Activated CD4-positive, alpha-beta T cell treated with anti-CD3 and anti-CD28 coated beads, Interleukin-2, Interleukin-4, amounts not matched to agents 100 ng/mL and 50 ng/mL, durations not matched to agents 16 hours and 8 hours (primary cell): ENCODE measurements at places on chromosomes 1 and 21.

DNA sequence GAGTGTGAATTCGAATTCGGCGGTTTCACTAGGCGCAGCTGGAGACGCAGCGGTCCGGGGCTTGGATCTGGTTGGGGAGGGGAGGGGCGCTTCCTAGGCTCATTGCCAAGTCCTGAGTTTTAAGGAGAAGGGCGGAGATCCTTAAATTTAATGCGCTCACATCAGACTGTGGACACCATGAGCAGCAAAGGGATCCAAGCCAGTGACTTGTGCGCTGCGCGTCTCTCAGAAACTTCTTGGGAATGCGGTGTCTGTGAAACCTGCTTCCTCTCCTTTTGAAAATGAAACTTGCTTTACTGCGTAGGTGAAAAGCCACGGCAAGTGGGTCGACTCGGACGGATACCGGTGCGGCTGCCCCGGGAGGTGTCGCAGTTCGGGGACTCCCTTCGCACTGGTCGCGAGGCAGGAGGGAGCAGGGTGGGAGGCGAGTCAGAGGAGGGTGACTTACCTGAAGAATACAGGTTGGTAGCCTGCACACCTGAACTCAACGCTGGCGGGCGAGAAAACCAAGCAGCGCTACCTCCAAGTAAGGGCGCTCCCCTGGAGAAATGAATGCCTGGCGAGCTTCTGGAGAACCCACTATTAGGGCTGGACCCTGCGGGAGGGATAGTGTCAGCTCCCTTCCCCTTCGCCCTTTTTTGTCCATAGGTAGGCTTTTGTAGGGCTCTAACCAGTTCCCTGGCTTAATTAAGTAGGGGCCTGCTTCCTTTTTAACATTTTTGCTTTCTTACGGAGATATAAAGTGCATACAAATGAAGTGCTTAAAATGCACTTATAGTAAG lies 992 bp downstream of the TENT5C start:
- peak; percentile 50 for DNase-seq

DNA sequence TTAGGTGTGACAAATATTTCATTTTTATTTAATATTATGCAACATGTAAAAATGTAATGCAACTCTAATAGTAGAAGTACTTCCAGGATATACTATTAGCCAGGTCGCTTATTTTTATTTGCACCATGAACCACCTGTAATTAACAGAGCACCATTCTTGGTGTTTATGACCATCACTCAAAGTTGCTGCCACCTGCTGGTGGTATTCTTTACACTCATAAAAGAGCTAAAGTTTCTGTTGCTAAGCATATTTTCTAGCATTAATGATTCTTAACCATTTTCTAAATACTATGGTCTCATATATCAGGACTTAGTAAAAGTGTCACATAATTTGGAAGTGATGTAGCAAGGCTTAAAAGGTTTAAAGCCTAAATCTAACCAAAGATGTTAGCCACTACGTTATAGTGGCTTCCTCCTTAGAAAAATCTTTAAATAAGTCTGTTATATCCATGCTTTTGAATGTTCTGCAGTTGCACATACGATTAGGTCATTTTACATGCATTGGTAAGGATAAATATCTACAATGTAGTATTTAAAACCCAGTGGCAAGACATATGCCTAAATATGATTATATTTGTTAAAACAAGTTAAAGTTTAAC lies 244.5 kb downstream of the NEGR1 start:
- DNase-seq = peak; percentile 22

DNA sequence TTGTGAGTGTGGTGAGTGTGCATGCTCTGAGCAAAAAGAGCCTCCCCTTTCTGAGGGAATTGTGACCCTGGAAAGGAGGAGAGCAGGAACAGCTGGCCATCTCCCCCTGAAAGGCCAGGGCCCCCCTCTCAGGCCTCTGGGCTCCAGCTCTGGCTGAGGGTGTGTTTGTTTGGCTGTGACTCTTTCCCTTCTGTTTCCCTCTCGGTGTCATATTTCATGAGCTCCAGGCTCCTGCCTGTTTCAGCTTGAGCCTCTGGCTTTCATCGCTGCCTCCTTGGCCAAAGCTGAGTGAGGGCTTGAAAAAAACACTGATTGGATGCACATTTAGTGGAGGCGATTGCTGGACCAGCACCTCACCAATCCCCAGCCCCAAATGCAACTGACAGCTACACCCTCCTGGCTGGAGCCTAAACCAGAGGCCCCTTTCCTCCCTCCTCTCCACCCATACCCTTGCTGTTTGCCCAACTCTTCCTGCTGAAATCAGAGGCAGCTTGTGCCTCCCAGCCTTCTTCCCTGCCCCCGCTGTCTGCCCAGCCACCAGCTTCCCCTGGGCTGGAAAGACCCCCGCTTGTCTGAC lies 64.1 kb downstream of the DDR2 start:
- DNase-seq = no peak

DNA sequence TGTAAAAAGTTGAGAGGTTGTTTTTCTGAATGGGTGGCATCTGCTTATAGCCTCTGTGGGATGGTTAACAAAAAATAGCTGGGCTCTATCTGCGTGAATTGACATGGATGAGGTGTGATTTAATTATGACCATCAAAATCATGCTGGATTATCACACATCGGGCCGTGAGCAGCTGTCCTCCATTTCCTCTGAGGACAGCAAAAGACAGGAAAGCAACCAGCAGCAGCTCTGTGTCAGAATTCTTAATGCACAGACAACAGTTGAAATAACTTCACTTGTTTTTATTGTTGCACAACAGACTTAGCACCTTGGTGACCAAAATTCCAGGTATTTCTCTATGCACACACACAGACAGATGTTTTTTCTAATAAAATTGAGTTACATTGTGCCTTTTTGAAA lies 54.5 kb upstream of the LAPTM5 start:
- no peak for DNase-seq

DNA sequence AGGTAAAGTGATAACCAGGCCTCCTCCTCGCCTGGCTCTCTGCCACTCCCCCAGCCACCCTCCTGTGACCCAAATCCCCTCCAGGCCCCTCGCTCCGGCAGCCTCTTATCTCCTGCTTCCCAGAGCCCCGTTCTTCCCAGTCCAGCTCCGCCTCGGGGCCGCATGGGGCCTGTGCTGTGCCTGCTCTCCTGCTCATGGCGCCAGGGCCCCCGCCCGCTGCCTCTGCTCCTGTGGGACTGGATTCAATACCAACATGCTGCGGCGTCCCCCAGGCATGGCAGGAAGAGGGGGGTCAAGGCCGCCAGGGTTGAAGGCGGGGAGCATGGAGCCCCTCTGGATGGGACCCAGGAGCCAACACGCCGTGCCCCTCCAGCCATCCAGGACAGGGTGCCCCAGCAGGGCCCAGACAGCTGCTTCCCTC lies 213.0 kb upstream of the VAMP3 start:
- DNase-seq = no peak

DNA sequence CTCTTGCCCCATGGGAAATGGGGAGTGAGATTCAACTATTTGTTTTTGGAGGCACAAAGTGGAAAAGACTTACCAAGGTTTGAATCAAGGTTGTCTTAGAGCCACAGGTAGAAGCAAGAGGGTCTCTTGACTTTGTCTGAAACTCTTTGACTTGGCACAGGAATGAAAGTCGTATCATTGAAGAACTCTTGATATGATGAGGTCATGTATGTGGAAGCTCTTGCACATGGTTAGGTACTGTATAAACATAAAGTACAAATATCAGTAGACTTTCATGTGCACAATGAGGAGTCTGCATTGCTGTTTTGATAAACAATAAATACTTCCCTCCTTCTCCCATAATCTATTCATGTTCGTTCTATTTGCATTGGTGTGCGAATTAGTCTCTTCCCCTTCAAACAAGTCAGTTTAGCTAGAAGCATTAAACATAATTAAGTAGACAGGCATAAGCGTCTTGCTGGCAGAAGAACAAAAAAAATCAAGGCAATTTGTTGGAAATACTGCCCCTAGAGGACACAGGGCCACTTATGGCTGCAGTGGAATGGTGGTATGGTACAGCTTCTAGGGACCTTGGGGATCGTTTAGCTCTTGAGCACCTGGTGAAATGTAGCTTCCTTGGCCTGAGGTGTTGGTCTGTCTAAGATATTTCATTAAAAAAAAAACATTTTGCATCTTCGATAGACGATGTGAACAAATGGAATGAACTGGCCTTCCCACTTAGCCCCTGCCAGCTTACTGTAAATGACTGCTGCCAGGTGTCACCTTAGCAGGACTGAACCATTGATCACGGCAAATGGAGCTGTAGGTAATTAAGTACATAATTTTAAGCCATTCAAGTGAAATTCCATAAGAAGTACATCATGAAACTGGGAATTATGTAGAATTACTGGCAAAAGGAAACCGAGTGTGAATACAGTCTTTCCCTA lies 218.0 kb upstream of the GALNT2 start:
- DNase-seq = peak; percentile 4

DNA sequence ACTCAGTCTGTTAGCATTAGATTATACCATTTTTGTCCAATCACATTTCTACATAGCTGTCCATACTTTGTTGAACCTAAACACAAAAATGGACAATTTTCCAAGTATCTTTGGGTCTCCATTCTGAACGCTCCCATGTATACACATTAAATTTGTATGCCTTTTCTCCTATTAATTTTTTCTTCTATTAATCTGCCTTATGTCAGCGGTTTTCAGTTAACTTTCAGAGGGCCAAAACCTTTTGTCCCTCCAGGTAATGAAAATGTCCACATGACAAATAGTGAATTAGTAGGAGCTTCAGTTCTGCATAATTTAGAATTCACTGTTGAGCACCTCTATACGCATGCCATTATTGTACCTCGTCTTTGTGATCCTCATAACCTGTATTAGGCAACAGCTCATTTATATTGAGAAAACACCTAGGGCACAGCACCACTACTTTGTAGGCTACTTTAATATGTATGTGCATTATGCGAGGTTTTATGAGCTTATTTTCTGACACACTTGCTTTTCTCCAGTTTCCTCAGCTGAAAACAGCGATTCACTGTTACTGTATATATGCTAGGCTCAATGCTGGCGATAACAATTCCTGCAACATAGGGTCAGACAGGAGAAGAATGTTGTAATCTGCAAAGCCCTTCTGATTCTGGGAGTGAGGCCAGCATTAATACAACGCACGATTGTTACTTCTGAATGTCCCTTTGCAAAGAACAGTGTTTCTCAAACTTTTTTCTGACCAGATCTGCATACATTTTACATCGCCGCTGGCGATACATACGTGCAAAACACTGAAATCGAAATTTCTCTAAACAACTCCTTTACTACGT lies 1.1 kb upstream of the ABCD3 start:
- DNase-seq = no peak

DNA sequence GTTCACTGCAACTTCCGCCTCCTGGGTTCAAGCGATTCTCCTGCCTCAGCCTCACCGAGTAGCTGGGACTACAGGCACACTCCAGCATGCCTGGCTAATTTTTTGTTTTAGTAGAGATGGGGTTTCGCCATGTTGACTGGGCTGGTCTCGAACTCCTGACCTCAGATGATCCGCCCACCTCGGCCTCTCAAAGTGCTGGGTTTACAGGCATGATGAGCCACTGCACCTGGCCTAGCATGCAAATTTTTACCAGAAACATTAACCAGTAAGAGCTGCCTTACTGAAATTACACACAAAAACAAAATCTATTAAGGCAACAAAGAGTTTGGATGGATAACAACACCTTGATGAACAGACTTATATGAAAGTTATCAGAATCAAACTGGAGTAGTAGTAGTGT lies 12.1 kb downstream of the ZZZ3 start:
- DNase-seq = no peak

GRCh38 chr1:226985239-226985838 lies 45.2 kb downstream of the COQ8A start:
- no peak for DNase-seq
